ENCODE measurements at places on chromosomes 11 and 22.
A peak's percentile ranks its signal among the peaks of the same experiment; 100 is the strongest.

DNA sequence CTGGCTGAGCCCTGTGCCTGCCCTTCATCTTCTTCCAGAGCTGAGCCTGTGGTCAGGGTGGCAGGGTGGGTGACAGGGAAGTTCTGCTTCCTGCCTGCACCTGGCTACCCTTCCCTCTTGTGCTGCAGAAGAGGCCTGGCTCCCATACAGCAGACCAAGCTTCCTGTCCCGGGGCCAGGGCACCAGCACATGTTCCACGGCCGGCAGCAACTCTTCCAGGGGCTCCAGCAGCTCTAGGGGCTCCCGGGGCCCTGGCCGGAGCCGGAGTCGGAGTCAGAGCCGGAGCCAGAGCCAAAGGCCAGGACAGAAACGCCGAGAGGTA is 15.0 kb downstream of the ROBO3 start:
- no peak for DNase-seq

- no peak for DNase-seq
Observed at GRCh38 chr11:104645261-104646222, 252.7 kb downstream of the CASP12 start.

DNA sequence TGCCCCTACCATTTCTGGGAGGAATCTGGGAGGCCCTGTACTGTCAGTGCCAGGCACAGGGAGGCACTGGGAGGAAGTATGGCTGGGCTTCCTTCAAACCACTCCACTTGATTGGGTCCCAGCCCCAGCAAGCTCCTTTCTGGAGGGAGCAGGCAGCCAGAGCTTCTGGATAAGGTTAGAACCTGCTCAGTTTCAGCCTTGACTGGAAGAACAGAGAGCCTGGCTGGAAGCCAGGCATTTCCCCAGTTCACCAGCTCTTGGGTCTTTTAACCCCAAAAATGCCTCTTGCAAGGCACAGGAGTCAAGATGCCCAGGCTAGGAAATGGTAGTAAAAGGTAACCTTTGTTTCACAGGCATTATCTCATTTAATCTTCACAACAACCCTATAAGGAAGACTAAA is 9.0 kb upstream of the KCTD14 start:
- no peak for DNase-seq

DNA sequence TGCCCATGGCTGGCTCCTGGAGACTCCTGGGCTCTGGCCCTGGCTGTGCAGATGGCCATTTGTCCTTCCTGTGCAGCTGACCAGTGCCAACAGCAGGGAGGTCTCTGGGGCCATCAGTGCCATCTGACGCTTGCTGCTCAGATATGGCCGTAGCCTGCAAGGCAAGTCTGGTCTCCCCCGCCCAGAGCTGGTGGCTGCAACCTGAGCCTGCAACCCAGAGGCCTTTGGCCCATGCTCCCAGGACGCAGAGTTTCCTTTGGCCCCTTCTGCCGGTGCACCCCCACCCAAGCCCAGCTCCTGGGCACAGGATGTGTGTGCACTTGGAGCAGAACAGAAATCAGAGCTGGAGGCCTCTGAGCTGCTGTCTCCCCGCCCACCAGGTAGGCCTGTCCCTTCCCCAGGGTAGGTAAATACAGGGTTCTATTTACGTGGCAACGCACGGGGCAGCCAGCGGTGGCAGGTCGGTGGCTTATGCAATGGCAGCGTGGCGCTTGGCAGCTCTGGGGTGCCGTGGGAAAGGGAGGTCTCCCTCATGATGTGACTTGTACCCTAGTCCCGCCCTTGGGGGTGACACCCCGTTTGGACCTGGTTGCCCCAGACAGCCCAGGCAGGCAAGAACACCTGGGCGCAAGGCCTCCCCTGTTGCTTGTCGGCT is 21.0 kb upstream of the MYEOV start:
- DNase-seq, result no peak

DNA sequence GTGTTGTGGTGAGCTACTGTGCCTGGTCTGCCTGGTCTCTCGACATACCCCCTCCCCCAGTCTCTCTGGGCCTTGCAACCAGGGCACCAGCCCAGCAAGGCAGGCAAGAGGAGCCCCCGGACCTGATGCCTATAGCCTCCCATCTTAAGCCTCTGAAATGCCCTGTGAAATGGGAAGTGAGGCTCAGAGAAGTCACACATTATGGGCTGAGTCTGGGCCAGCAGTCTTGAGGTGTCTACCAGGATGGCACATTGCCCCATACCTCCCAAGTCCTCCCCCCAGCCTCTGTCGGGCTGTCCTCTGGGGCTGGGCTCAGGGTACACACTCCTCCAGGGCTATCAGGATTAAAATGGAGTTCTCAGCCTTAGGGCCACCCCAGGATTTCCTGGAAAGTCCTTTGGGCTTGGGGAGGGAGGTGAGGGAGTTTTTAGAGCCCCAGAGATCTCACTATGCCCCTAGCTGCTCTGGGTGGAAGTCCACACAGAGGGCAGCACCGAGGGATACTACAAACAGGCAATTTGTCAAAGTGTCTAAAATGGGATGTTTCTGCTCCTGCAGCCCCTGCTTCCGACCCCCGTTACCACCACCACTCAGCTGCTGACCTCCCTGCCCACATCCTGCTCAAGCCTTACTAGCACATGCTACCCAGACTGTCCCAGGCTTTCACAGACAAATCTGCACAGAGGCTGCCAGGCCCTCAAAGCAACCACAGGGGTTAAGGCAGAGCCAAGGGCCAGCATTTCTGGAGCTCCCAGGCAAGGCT is 3.1 kb upstream of the SH3BP1 start:
- DNase-seq, result peak; percentile 26

GRCh38 chr11:94910779-94911178 is 62.6 kb downstream of the CWC15 start:
- no peak for DNase-seq

- no peak for DNase-seq
Observed at GRCh38 chr11:88012456-88012855, 162.8 kb downstream of the RAB38 start.

- no peak for DNase-seq
Observed at GRCh38 chr11:112637876-112638275, 323.3 kb upstream of the NCAM1 start.

DNA sequence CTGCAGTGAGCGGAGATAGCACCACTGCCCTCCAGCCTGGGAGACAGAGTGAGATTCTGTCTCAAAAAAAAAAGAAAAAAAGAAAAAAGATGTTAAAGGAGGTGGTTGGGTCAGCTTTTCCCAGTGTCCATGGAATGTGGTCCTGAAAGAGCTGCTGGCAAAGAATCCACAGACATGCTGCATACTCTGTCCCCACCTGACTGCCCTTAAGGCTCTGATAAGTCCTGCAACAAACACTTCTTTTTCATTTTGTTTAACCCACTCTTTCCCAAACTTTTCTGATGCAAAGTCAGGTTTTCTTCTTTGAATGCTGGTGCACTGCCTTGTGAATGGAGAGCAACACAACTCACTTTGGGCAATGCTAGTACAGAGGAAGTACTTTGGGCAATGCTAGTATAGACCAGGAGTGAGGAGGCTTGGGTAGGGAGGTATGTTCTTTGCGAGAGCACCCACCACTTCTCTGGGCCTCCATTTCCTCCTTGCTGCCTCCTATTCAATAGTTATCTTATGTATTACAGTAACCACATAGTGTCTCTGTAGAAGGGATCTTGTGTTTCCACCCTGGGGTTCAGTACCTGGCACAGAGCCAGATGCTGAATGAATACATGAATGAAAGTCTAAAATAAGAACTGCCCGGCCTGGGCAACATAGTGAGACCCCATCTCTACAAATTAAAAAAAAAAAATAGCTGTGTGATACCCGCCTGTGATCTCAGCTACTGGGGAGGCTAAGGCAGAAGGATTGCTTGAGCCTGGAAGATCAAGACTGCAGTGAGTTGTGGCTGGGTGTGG is 18.9 kb downstream of the LIF start:
- DNase-seq, result no peak

DNA sequence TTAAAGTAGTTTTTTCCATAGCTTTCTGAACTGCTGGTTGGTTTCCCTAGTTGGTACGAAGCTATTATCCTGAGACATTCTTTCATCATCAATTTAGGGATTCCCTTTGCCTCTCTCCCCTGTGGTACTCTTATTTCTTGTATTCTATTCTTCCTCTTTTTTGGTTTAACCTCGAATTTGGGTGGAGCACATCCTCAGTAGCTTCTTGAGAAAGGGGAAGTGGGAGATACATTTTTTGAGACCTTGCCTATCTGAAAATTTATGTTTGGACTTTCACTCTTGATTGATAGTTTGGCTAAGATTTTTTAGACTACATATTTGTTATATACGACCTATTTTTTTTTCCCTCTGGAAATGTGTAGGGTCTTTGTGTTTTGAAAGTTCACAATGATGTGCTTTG is 121.7 kb upstream of the ZBED5 start:
- DNase-seq, result no peak

GRCh38 chr22:19177164-19178064 is 1.1 kb downstream of the SLC25A1 start:
- peak; percentile 12 for DNase-seq

GRCh38 chr22:39173050-39173706 is 20.7 kb upstream of the CBX7 start:
- no peak for DNase-seq

GRCh38 chr22:20520093-20520511 is 12.7 kb downstream of the MED15 start:
- no peak for DNase-seq

- DNase-seq, result no peak
Observed at GRCh38 chr11:108278546-108278945, 55.7 kb downstream of the ATM start.

- no peak for DNase-seq
Observed at GRCh38 chr11:74077193-74077592, 68.3 kb upstream of the UCP3 start.

DNA sequence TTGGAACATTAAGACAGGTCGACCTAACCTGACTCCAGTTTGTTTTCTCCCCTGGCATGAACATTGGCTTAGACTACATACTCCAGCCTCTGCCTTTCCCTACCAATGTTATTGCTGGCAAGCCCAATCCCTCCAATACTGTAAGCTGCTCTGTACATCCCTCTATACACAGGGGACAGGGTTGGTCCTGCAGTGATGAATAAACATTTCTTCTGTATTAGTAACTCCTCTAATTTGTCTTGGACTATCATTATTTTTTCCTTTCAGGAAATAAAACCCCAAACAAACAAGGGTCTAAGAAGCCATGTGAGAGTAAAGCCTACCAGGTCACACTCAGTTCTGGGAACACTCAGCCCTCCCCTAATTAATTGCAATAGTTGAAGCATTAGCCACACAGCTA is 35.1 kb upstream of the FJX1 start:
- DNase-seq, result no peak

DNA sequence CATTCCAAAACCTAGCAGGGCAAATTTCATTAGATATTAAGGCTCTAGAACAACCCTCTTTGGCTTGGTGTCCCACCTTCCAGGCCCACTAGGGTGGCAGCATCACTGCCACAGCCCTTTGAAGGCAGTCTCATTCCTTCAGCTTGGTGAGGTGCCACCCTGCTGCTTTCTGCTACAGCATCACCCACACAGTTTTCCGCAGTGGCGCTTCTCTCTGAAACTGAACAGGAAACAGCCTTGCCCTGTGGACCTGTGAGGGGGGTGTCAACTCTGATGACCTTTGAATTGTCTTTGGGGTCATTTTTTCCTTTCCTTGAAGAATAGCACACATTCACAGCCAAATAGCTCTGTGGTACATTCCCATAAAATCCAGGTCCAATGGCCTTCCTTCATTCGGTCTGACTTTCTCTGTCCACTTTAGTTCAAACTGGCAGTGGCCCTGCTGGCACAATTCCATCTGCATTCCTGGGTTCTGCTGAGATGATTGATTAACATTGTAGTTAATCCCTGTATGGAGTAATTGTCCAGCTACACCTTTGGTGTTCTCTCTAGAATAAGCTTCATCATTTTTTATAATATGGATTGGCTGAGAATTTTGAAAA is 251.9 kb upstream of the FAT3 start:
- peak; percentile 80 for DNase-seq

DNA sequence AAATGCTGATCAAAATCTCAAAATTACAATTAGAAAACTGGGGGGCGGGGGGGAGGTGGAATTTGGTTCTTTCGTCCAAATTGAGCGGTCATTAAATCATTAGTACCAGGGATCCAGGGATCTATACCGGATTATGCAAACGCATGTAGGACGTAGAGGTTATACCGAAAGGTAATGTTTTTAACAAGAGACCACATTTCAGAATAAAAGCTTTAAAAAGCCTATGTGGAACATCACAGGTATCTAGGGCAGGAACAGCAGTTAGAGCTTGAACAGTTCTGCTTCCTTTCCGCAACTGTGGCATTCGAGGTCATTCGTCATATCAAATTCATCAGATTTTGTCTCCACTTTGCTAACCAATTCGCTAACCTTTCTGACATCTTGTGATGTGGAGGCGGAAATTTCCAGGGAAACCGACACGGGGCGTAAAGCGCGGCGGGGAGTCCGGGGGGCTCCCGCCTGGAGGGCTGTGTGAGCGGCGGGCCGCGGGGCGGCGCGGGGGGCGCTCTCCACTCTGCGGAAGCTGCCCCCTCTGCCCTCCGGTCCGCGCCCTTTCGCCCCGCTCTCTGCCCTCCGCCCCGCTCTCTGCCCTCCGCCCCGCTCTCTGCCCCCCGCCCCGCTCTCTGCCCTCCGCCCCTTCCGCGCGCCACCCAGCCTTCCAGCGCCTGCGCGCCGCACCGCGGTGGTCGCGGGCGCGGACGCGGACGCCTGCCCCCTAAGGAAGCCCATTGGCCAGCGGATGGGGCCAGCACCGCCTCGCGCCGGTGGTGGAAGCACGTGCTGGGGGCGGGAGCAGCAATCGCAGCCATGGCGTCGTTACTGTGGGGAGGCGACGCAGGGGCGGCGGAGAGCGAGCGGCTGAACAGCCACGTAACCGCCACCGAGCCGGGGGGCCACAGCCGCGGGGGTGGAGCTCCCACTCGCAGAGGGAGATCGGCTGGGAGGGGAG is at the start of gene DDX25:
DDX25 (plus strand) TSS at position 798 of the 949 bp plus-strand sequence; CDS start at position 808, 10 bp downstream.
- no peak for DNase-seq

GRCh38 chr11:124894606-124895430 is 2.8 kb downstream of the ROBO4 start:
- no peak for DNase-seq

- no peak for DNase-seq
Observed at GRCh38 chr11:126436209-126436755, 80.8 kb downstream of the ST3GAL4 start.

GRCh38 chr22:24408630-24409029 is 18.8 kb upstream of the ADORA2A start:
- DNase-seq, result no peak

- DNase-seq, result no peak
Observed at GRCh38 chr11:122616718-122617117, 38.8 kb upstream of the UBASH3B start.
